ENCODE measurements at places on chromosomes 3 and 15.
A peak's percentile ranks its signal among the peaks of the same experiment; 100 is the strongest.

GRCh38 chr3:116337229-116337628 lies 108.1 kb downstream of the LSAMP start:
- no peak for DNase-seq

GRCh38 chr3:53486961-53487654 lies 7.3 kb upstream of the CACNA1D start:
- DNase-seq = no peak

- DNase-seq = no peak
Observed at GRCh38 chr15:70140543-70141375, 43.0 kb upstream of the TLE3 start.

DNA sequence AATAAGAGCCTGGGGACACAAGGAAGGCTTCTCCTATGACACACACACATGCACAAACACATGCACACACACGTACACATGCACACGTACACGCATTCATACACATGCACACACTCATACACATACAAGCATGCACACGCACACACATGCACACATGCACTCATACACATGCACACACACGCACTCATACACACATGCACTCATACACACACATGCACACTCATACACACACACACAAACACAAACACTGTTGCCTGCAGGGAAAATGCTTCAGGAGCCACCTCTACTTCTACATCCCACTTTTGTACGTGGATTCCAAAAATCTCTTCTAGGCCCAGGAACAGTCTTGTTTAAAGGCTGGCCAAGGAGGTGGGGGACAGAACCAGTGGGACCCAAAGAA lies 20.7 kb upstream of the NR2E3 start:
- no peak for DNase-seq

DNA sequence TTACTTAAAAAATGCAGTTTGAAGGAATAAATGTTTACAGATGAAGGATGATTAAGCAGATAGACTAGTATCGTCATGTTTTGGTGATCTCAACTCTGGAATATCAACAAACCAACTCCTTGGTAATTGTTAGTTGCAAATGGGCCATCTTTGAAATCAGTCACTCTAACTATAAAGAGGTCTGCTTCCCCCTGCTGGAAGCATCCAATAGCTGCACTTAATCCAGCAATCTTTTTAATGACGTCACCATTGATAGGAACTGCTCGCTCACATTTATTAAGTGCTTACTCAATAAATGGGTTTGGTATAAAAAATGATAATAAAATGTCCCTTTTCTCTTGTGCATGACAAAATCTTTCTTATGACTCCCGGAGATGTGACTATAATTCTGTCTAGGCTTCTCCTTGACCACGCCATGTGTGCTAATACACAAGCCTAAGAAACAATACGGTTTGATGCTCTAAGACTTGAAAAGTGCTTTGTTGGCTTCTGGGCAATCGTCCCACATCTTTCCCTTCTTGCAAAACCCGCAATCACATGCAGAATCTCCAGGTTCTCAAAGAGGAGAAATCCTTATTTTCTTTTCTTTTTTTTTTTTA lies 227.6 kb upstream of the POU1F1 start:
- peak; percentile 64 for DNase-seq

DNA sequence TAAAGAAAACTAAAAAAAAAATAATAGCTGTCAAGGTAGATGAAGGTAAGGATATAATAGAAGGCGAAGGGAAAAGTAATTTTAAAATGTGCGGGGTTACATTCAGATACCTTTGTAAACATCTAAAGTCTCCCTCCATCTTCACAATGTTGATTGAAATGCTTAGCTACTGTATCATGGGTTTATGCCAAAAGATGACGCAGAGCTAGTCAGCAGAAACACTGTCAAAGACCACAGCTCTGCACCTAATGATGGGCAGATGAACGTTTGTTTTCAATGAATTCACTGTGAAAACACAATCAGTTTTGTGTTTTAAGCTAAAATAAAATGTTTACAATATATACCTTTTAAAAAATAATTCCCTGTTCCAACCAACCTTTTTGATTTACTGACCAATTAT lies 61.2 kb downstream of the RFTN1 start:
- DNase-seq = no peak

DNA sequence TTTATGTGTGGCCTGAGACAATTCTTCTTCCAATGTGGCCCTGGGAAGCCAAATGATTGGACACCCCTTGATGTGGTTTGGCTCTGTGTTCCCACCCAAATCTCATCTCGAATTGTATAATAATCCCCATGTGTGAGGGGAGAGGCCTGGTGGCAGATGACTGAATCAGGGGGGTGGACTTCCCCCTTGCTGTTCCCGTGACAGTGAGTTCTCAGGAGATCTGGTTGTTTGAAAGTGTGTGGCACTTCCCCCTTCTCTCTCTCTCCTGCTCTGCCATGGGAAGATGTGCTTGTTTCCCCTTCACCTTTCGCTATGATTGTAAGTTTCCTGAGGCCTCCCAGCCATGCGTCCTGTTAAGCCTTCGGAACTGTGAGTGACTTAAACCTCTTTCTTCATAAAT lies 60.1 kb upstream of the PARL start:
- DNase-seq = no peak

- DNase-seq = no peak
Observed at GRCh38 chr3:138125548-138126221, 6.5 kb downstream of the A4GNT start.

DNA sequence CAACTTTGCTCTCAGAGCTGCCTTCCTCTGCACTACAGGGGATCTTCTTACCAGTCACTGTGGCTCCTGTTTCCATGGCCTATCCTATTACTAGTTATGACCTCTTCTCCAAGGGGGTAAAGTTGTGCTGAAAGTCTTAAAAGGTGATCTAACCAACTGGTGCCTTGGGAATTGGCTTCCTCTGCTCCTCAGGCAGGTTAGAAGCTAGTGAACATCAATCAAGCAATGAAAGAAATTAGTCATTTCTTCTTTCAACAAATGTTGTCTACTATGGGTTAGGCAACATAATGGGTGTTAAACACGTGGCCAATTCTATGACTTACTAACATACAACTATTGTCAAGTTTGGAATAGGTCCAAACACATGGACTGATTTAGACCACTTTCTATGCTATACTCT lies 571.4 kb upstream of the NAALADL2 start:
- no peak for DNase-seq

DNA sequence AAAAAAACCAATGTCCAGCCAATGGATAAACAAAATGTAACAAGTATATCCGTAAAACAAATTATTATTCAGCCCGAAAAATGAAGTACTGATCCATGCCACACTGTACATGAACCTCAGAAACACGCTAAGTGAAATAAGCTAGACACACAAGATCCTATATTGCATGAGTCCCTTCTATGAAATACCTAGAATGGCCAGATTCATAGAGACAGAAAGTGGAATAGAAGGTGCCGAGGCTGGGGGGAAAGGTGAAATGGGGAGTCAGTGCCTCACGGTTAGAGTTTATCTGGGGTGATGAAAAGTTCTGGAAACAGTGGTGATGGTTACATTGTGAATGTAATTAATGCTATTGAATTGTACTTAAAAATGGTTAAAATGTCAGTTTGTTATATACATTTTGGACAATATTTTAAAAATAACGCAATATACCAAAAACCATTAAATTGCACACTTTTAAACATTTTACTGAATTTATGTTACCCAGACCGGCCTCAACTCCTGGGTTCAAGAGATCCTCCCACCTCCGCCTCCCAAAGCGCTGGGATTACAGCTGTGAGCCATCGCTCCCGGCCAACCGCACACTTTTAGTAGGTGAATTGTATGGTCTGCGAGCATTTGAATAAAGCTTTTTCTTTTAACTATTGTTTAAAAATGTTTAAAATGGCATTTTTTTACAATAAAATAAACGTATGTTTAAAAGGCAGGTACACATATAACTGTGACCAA lies 2.1 kb downstream of the RNF168 start:
- no peak for DNase-seq

DNA sequence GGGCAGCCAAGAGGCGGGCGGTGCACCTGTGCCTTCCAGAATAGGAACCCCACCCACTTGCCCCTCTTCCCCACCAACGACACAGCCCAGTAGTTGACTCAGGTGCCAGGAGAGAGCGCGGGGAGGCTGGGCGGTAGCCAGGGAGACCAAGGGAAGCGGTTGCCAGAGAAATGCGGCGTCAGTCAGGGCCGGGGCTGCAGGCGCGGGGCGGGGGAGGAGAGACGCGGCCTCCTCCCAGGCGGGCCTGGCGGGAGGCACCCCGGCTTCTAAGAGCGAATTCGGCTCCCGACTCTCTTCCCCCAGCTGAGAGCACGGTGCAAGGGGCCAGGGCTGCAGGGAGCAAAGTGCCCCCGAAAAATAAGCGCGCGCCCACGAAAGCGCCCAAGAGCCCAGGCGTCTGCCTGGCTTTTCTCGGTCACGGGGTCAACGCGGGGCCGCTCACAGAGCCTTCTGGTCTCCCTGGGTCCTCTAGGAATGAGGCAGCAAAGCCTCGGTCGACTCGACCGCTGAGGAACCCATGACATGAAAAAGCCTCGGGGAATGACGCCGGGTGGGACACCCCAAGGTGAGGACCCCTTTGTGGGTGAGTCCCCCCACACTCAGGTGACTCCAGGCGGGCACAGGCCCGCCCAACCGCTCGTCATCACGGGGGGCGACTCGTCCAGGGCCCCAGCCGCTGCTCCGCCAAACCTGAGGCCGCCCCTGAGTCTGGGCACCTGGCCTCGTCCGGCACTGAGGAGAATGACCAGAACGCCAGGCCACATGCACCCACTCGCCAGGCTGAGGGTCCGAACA lies 716 bp downstream of the CPEB1 start:
- no peak for DNase-seq

GRCh38 chr15:70243686-70244540 lies 146.2 kb upstream of the TLE3 start:
- DNase-seq = no peak

DNA sequence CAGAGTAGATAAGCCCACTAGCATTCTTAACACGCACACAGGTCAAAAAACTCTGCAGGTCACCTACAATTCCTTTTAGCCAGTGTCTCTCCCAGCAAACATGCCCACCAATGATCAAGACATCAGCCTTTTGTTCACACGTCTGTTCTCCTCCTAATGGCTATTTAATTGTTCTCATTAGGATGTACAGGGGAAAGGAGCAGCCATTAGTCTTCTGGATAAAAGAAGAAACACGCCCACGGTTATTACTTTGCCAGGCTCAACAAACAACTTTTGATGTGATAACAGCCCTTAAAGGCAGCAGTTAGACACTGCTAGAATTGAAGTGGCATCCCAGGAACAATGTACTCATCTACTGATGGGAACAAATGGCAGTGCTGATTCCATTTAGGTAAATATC lies 108.8 kb downstream of the NTRK3 start:
- peak; percentile 74 for DNase-seq

DNA sequence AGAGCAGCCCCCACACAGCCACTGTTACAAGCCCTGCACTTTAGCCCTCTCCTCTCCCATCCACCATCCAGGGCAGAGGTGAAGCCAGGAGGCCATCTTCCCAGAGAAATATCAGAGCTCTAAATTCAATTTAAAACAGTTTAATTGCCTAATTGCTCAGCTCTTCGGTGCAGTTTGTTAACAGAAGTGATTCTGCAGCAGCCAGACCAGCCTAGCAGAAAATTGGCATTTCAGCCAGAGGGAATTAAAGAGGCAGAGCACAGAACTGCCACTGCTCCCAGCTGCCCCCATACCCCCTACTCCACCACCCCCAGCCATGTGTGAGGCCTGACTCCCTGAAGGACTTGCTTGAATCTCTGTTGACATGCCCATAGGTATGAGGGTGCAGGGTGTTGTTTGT lies 38.5 kb downstream of the TPRA1 start:
- DNase-seq = no peak

DNA sequence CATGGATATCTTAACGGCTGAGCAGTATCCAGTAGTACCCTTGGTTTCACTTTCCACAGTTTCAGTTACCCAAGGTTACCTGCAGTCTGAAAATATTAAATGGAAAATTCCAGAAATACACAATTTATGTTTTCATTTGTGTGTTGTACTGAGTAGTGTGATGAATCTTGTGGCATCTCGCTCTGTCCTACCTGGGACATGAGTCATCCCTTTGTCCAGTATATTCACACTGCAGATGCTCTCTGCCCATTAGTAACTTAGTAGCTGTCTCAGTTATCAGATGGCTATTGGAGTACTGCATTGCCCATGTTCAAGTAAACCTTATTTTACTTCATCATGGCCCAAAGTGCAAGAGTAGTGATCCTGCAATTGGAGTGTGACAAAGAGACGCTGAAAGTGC lies 26.1 kb downstream of the GASK1A start:
- DNase-seq = no peak

DNA sequence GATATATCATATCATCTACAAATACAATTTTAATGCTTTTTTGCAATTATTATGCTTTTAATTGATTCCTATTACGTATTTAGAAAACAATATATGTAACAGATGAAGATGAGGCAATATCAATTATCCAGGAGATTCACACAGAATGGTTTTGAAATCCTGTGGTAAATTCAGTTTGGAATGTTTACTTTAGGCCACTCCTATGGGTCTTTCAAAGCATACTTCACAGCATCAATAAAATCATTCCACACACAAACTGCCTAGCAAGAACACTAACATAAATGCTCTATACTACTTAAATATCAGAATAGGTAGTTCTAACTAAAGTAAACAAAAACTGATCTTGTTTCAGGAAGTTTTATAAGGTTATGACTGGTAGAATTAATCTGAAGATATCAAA lies 90.5 kb downstream of the FAM227B start:
- no peak for DNase-seq

GRCh38 chr15:26294059-26294689 lies 431.0 kb upstream of the ATP10A start:
- DNase-seq = no peak

DNA sequence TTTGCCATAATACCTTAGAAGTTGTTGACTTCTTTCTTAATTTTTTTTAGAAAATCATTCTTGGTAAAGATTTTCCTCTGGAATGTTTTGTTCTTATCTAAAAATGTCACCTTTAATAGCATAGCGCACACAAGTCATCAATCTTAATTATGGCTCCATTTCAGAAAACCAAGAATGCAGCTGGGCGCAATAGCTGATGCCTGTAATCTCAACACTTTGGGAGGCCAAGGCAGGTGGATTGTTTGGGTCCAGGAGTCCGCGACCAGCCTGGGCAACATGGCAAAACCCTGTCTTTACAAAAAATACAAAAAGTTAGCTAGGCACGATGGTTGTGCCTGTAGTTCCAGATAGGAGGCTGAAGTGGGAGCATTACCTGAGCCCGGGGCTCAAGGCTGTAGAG lies 125.6 kb upstream of the EOMES start:
- no peak for DNase-seq

DNA sequence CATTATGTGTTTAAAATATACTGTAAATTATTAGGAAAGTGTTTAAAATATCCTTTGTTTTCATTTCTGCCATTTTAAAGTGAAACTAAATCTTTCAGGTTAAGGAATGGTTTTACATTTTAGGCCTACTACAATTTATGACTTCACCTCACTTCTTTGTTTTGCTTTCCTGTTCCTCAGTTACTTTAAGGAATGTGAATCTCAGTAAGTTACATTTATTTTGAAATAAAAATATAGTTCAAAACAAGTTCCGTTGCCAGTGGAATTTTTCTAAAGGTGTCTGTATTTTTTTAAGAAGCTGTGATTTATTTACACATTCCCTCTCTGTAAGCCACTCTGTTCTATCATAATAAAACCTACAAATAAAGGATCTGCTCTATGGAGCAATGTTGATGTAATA lies 630.9 kb upstream of the AGTR1 start:
- no peak for DNase-seq

GRCh38 chr3:17342119-17342518 lies 400.3 kb downstream of the TBC1D5 start:
- DNase-seq = no peak
